ENCODE measurements at places on chromosomes 6 and 20.
A peak's percentile ranks its signal among the peaks of the same experiment; 100 is the strongest.

GRCh38 chr20:58544286-58544685 lies 29.1 kb upstream of the APCDD1L start:
- DNase-seq: no peak

- no peak for DNase-seq
Observed at GRCh38 chr20:54347166-54347833, 128.1 kb upstream of the DOK5 start.

DNA sequence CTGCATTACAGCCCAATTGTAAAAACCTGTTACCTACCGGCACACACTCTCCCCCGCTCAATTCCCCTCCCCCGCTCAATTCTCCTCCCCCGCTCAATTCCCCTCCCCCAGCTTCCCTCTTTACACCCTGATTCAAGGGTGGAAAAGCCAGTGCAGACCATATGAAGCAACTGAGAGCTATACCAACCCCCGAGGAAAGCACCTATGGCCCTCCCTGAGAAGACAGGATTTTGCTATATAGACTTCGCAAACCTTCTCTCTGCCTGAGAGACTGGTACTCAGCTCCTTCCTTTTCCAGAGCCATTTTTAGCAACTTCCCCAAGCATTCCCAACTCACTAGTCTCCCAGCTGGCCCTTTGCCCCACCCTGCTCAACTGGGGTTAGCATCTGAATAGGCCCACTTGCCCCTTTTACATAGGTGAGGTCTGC lies 7.6 kb downstream of the GNAS-AS1 start:
- DNase-seq: no peak

DNA sequence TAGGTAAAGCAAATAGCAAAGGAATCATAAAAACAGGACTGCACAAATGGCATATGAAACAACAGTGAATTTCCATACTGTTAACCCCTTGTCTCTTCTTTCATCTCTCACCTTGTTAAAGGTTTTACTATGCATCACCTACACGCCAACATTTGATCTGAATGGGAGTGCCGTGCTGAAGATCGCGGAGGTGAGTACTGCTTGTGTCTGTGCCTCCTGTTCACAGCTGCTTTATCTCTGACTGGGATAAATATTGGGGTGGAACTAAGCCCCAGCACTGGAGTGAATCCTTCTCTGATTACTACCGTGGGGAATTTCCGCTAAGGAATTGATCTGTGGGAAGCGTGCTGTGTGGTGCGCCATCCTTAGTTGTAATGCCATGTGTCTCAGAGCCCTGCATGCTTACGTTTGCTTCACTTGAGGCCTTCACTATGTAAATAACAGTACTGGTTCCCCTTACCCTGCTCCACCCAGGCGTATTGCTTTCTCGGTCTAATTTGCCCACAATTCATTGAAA lies 11.4 kb upstream of the PBOV1 start:
- no peak for DNase-seq

- DNase-seq: no peak
Observed at GRCh38 chr20:45289942-45290676, 16.5 kb upstream of the RBPJL start.

- no peak for DNase-seq
Observed at GRCh38 chr6:134187751-134188150, 130.2 kb downstream of the SGK1 start.

GRCh38 chr20:49171909-49172308 lies 16.2 kb downstream of the STAU1 start:
- DNase-seq: no peak

GRCh38 chr20:43942201-43942590 lies 27.5 kb downstream of the TOX2 start:
- DNase-seq: no peak

GRCh38 chr6:35019831-35020230 lies 121.3 kb downstream of the TCP11 start:
- DNase-seq: no peak

DNA sequence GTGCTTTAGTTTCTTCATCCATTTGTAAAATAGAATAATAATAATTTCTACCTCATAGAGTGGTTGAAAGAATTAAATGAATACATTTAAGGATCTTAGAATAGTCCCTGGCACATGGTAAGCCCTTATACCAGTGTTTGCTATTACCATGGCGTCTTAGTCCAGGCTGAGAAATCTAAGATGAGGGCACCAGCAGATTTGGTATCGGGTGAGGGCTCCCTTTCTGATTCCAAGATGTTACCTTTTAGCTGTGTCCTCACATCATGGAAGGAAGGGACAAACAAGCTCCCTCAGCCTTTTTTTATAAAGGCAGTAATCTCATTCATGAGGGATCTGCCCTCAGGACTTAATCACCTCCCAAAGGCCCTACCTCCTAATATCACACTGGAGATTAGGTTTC lies 123.9 kb upstream of the FOXO3 start:
- no peak for DNase-seq

DNA sequence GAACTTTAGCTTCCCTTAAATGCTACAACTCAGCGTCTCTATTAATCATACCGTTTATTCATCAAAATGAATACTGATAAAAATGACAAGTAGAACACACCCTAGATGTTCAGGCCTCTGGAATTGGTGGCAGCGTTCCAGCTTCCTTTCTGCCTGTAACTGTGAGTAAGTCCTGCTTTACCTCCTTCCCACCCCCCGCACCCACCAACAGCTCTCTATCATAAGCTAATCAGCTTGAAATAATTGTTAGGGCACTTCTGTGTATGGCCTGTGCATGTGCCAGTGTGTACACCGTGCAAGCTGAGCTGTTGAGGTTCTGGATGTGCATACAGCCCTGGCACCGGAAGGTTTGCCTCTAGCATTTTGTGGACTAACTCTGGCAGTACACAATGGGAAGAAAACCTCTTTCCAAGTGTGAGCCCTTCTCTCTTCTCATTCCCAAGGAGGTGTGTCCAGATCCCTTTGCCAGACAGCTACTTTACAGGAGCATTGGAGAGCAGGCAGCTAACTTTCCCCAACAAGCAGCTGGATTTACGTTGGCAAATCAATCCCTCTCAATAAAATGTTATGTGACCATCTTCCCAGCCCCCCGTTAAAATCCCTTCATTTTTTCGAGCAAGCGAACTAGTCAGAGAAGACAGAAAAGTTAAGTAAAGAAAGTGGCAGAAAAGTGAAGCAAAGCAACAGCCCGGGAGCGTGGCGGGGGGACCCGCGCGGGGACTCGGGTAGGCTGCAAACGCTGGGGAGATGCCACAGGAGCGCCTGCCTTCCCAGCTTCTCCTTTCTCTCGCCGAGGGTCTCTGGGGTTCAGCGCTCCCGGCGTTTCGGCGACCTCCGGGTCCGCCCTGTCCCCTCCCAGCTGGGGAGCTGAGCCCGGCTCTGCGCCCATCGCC lies 803 bp upstream of the ADGRG6 start:
- DNase-seq: peak; percentile 14

DNA sequence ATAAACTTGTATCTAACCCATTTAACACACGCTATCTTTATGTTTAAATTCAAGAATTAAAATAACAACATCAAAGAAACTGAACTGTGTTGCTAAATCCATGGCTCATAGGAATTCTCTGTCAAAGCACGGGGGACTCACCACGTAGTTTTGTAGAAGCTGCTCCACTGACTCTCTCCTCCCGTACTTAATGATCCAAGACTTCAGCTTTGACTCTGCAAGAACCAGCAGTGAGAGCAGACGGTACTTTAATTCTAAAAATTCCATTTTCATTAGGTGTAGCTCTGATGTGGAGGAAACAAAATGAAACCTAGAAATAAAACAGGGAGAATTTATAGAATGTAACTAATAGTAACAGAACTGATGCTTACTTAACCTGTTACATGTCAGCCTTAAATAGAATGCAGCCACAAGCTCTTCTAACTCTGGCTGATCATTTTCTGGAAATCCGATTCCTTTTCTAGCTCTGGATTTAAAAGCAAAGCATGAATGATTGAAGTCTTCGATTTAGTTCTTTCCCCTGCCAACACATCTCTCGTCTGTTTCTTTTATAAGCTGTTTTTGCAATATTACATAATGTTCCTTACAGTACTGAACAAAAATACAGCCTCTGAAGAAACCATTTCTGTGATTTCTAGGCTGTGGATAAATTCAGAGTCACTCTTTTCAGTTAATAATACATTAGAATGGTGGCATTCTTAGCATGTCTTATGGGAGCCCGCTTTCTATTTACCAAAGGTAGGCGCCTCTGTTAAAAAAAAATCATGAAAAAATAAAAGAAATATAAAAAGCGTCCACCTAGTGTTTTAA lies 165.5 kb downstream of the SYNE1 start:
- no peak for DNase-seq

DNA sequence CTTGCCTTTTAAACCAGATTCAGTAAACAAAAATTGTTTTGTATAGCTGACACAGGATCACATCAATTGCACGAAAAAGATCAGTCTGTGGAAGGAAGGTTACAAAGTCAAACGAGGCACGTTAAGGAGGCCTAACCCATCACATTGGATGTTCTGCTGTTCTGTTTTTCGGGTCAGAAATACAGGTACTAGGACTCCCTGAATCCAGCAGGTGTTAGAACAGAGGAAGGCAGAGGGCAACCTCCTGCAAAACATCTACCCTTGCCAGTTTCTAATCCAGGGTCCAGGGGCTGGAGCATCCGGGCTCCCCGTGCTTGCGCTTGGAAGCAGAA lies 64.6 kb downstream of the PLG start:
- DNase-seq: no peak

DNA sequence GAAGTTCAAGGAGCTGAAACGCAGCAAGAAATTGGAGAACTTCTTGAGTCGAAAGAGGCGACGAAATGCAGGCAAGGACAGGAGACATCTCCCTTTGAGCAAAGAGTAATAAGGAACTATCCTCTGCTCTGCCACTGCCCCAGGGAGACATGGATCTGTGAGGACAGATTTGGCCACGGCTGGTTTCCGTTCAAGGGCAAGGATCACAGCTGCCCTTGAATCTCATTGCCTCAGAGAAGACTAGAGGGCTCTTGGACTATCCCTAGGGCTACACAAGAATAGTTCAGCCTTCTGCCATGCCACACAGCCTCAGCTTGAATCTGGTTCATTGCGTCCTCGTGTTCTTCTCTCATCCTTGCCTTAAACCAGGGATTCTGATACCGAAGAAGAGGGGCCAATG lies 7.7 kb downstream of the RRP36 start:
- no peak for DNase-seq

GRCh38 chr6:106530502-106530901 lies 98.8 kb downstream of the RTN4IP1 start:
- DNase-seq: no peak
